ENCODE measurements at places on chromosomes 2 and 18.

DNA sequence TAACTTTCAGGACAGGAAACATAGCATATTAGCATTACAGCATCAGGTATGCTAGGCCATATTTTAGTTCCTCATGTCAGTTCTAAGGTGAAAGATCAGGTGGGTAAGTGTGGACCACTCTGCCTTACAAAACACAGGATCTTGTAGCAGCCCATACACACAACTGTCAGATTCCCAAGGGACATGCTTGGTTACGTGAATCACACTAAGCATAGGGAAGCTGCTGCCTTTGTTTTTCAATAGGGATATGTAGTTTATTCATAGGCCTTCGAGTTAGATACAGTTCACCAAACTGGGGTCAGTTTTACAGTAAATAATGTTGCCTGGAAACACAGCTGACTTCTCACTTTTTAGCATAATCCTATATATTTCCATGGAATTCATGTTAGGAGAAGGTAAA, 116.1 kb upstream of the OTX1 start:
- no peak for DNase-seq

GRCh38 chr2:125746321-125747164, 909.4 kb upstream of the GYPC start:
- DNase-seq: no peak

DNA sequence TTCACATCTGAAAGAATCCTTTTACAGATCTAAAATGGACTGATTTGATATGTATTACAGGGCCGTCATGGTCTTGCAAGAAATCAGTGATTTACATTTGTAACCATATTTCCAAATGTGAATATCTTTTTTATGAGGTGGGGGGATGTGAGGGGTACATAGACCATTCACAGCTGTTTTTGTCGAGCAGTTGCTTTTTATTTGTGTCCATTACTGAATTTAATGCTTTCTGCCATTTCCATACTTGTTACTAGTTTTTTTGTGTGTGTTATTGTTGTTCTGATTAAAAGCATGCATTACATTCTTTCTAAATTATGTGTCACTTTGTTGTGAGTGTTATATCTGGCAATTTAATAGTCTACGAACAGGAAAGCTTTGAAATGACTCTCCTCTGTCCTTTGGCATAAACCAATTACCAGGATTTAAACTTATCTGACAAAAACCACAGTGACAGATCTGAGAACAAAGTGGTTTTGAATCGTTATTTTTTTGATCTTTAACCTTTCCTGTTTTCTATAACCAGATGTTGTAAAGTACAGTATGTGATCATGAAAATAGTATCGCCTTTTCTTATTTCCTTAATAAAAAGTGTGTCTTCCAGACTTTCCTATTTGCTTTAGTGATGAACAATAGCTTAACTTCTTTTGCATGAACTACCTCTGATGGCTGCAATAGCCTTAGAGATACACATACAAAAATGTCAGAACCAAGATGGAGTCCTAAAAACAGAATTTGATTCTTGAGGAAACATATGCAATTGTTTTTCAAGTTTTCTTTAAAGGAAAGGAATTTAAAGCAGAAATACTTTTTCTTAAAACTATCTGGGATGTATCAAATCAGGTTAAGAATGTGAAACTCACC, 354.2 kb upstream of the ACVR2A start:
- no peak for DNase-seq

DNA sequence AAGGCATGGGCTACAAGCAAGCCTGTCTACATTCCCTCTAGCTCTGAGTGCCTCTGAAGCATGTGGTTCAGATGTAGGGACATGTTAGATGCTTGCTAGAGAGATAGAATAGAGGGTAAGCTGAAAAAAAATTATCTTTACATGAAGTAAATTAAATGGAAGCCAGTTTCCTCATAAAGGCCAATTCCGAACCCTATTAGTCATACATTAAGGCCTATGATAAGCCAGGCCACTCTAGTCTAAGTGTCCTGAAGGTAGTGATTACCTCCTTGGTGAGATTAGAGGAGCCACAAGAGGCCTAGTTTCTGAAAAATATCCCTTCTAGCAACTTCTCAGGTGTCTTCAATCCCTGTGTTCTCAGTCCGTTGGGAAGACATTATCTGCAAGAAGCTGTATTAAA, 72.4 kb upstream of the NPAS2 start:
- DNase-seq: no peak

DNA sequence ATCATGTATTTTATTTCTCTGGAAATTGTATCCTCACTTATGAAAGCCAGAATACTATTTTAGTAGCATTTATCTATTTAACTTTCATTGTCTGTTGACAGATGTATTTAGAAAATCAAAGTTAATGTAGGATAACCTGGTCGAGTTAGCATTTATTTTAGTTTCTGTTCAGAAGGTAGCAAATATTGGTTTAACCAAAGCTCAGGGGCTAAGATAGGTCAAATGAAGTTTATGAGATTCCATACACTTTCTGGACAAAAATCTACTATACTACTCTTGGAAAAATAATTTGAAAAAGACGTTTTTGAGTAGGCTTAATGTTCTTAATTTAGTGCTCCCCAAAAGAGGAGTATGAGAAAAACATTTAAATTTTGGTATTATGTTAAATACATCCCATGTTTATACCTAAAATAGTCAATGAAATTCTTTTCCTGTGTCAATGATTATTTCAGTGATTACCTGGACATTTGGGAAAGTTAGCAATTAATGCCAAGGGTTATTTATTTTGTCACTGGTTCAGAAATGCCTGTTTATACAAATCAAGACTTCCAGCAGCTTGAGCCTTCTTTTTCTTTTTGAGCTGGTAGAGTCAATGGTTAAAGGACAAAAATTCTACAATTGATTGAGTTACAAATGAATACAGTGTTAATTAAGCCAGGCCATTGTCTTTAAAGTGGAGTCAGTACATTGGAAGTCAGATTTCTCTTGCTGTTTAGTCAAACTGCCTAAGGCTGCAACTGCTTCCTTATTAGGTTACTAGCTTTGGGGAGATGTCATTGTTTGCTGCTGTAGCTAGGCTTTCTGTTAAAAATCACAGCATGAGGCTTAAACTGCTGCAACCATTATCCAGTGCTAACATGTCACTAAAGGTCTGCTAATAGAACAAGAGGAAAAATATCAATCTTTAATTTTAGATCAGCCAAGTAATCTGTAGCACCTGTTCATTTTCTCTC, 182.3 kb downstream of the CAMKMT start:
- no peak for DNase-seq

- DNase-seq: no peak
These were observed 46.7 kb upstream of the CDKL4 start for GRCh38 chr2:39290433-39290832.

GRCh38 chr2:187168720-187169713, 279.0 kb downstream of the CALCRL start:
- no peak for DNase-seq

- no peak for DNase-seq
These were observed 117.6 kb upstream of the EML6 start for GRCh38 chr2:54605836-54606235.

DNA sequence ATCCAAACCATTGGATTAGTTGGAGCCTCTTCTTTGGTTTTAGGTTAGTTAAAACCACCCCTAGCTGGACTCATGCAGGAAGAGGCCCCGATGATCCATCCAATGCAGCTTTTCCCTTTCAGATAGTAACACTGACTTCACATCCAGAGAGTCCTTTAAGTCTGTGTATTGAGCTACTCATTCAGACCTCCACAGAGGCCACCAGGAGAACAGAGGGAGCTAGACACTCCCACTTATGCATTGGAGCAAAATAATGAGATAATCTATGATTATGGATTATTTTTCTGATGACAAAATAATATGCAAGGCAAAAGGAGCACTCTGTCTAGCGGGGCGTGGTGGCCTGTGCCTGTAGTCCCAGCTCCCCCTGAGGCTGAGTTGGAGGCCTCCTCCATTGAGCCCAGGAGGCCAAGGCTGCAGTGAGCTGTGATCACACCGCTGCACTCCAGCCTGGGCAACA, 1.6 kb upstream of the ROCK2 start:
- DNase-seq: no peak

DNA sequence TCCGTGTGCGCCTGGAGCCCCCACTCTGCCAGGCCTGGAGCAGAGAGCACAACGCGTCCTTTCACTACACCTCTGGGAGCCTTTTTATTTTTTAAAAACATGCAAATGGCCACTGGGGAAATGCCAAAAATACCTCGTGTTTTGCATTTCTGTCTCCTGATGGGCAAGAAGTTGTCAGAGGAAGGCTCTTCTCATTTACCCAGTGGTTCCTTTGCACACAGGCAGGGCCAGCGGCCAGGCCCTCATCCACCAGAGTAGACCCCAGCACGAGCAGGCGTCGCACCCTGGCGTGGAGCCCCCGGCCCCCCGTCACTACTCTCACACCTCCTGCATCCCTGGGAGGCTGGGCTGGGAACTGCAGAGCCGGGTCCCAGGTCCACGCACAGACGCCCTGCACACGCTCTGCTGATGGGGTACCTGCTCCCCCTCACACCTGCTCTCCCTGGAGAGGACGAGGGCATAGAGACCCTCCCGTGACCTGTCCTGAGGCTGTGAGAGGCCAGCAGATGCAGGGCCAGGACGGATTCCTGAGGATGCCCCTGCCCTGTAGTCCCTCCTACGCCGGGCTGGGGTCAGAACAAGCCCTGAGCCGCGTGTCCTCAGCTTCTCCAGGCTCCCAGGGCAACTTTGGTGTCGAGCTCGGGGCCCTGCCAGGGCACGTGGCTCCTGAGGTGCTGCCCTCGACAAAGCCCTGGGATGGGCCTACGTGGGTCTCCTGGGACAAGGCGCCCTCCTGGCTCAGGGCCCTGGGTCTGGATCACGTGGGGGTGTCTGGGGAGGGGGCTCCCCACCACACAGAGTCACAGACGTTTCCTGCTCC, 65.0 kb downstream of the NFATC1 start:
- no peak for DNase-seq

DNA sequence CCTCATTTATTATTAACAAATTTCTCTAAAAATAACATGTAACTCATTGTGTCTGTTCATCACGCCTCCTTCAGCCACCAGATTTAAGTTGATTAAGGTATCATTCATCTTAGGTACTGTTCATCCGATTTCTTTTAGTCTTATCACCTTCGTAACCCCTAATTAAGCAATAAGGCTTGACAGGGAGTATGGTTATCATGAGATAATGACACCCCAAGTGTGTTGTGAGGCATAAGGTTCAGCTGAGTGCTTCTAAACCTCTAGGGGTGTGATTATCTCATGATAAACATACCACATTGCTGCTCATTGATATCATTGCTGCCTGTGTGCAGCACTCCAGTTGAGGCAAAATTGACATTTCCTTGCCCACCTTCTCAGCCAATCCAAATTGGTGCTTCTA, 158.9 kb upstream of the BOD1L2 start:
- no peak for DNase-seq

DNA sequence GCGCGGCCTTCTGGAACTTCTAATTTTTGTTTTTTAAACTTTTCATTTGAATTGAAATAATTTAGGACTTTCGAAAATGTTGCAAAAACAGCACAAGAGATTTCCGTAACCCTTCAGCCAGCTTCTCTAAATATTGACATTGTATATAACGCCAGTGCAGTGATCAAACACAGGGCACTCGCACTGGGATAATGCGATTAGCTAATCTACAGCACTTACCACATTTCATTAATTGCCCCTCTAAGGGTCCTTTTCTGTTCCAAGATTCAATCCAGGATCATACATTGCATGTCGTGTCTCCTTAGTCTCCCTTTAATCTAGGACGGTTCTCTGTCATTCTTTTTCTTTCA, 343 bp upstream of the CD302 start:
- DNase-seq: no peak

DNA sequence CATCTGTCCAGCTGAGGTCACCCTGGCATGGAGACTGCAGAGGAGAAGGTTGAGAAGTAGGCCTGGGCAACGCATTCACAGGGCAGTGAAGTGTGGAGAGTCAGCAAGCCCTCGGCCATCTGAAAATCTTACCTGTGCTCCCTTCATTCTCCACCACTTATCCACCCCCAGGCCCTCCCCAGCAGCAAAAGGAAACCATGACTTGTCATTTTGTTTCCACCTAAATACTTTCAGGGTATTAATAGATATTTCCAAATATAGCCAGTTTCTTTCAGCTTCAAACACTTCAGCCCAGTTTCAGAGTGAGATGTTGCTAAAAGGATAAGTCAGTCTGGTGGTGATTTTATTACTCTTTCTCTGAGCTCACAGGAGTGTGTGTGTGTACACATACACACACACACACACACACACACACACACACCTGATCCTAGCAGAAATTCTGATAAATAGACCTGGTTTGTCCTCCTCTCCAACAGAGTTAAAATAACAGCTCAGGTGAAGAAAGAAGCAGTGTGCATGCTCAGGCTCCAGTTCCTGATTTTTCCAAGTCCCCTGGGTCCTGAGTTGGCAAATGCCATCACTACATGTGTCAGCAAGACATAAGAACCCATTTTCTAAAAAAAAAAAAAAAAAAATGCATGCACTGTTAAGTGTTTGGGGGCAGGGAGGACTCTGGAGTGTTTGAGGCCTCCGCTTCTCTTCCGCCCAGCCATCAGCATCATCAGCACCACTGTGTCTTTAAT, 82.8 kb downstream of the LOXHD1 start:
- no peak for DNase-seq

- no peak for DNase-seq
These were observed 10.2 kb upstream of the PTPN4 start for GRCh38 chr2:119749477-119750012.

GRCh38 chr2:183035298-183035953, 2.8 kb downstream of the NCKAP1 start:
- DNase-seq: no peak

- no peak for DNase-seq
These were observed 97.2 kb downstream of the PIK3C3 start for GRCh38 chr18:42052122-42052708.

DNA sequence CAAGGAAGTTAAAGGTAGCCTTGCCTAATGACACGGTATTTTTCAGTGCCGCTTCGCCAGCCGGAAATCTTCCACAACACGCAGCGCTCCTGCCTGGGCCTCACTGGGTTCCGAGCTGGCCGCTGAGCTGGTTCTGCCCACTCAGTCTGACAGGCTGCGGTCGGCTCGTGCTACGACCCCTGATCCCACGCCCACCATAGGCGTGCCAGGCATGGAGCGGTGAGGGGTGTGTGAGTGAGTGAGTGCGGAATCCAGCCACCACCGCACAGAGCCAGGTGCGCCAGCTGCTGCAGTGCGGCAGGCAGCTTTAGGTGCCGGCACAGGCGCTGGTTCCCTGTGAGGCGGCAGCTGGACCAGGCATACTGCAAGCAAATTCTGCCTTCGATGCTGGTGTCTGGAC, 407.9 kb downstream of the DCC start:
- no peak for DNase-seq

GRCh38 chr2:188571543-188572303, 280.0 kb downstream of the GULP1 start:
- DNase-seq: no peak

GRCh38 chr2:43025709-43026295, 200.6 kb downstream of the ZFP36L2 start:
- no peak for DNase-seq

DNA sequence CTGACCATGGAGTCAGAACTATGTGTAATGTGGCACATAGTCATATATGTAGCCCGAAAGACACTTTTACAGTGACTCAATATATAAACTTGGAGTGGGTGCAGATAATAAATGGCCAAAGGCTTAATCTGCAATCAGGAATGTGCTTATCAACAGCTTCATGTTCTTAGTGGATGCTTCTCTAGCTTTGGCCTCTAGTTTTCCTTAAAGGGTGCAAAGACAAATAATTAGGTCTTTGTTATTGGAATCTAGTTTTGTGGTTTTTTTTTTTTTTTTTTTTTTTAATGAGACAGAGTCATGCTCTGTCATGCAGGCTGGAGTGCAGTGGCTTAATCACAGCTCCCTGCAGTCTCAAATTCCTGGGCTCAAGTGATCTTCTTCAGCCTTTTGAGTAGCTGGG, 625.6 kb downstream of the EPHA4 start:
- DNase-seq: no peak

GRCh38 chr2:65620026-65620425, 187.6 kb upstream of the SPRED2 start:
- DNase-seq: no peak
